ENCODE measurements at places on chromosomes 6 and 20. TPM values are rescaled to one million over a fixed set of nuclear protein-coding genes. Genes with fewer than 3 reads are reported as not detected.

XKR7 gene
- total RNA-seq = not detected

DNA sequence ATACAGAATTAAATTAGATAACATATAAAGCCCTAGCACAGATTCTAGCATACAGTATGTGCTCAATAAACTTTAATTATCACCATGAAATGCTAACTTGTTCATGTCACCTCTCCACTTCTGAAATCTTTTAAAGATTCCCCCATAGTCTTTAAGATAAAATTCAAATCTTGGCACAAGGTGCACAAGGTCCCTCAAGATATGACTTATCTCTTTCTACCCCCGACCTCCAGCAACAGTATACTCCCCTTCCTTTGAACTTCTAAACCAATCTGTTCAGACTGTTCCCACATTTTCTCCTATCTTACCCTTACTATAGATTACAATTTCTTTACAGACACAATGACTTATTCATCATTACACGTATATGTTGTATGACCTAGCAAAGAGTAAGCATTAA is 29.0 kb downstream of the SEC63 start:
- peaks cover 11% of the 10 kb centered on the region for H3K36me3 ChIP-seq
- H3K27ac ChIP-seq = no peak overlapping the region
- no peak for DNase-seq
- H3K4me1 ChIP-seq = peaks cover 18% of the 10 kb centered on the region
- H3K27me3 ChIP-seq = no peaks in the 10 kb centered on the region
- H3K4me3 ChIP-seq = no peak overlapping the region

GLP1R gene
- not detected for total RNA-seq

DNA sequence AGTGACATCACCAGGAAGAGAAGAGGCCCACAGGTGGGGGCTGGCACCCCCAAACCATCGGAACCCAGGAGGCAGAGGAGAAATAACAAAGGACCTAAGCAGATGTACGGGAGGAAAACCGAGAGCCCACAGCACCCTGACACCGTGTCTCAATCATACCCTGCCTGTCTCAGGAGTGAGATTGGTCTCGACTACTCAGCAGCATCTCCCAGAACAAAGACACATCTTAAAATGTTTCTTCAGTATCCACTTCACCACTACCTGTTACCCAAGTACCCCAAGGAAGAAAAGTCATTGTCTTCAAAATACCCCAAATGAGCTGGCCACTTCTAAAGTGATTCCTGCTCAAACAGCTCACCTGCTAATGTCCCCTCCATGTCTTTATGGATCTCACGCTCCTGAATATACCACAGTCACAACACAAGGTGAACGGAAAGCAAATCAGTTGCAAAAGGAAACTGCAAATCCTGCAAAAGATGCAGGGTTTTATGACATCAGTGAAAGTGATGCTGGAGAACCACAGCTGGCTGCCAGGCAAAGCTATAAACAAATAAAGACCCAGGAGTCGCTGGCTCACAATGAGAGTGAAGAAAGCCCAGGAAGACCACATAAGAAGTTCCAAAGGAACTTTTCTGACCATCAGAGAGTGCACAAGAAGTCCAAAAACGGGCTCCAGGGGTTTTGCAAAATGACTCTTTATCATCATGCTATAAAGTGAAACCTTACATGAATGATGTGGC is 44.1 kb downstream of the PREX1 start:
- peak; percentile 20 for DNase-seq
- peaks cover 6% of the 10 kb centered on the region for H3K36me3 ChIP-seq
- H3K4me1 ChIP-seq = peaks cover 17% of the 10 kb centered on the region
- no peak overlapping the region for H3K27ac ChIP-seq
- H3K4me3 ChIP-seq = no peak overlapping the region

- H3K4me3 ChIP-seq = no peak overlapping the region
- peaks cover 11% of the 10 kb centered on the region for H3K4me1 ChIP-seq
- peaks cover 34% of the 10 kb centered on the region for H3K36me3 ChIP-seq
- H3K27ac ChIP-seq = no peak overlapping the region
- no peak for DNase-seq
These were observed 31.2 kb downstream of the TPX2 start for GRCh38 chr20:31770243-31770642.

- H3K27ac ChIP-seq = peak overlapping the region; percentile 94
- H3K27me3 ChIP-seq = no peaks in the 10 kb centered on the region
- peaks cover 2% of the 10 kb centered on the region for H3K36me3 ChIP-seq
These were observed 470.5 kb upstream of the JAG1 start for GRCh38 chr20:11144114-11144950.

APOBEC2 gene
- not detected for total RNA-seq

GRCh38 chr20:49562311-49563014 is 5.5 kb downstream of the PTGIS start:
- H3K27ac ChIP-seq = peak overlapping the region; percentile 93
- peaks cover 89% of the 10 kb centered on the region for H3K4me1 ChIP-seq
- DNase-seq = peak; percentile 94
- H3K36me3 ChIP-seq = peaks cover 10% of the 10 kb centered on the region
- H3K4me3 ChIP-seq = peak overlapping the region; percentile 53

TINAG gene
- not detected for total RNA-seq

- peaks cover 50% of the 10 kb centered on the region for H3K27me3 ChIP-seq
- no peaks in the 10 kb centered on the region for H3K4me1 ChIP-seq
- DNase-seq = no peak
- no peaks in the 10 kb centered on the region for H3K36me3 ChIP-seq
These were observed 430.3 kb upstream of the SULF2 start for GRCh38 chr20:48215536-48215935.

KIF13A gene
- 49.7 TPM for total RNA-seq

GRCh38 chr6:34147906-34148630 is 2.2 kb upstream of the GRM4 start:
- no peak overlapping the region for H3K4me3 ChIP-seq
- H3K27ac ChIP-seq = no peak overlapping the region
- H3K27me3 ChIP-seq = peaks cover 30% of the 10 kb centered on the region
- peak; percentile 42 for DNase-seq
- peaks cover 11% of the 10 kb centered on the region for H3K4me1 ChIP-seq
- no peaks in the 10 kb centered on the region for H3K36me3 ChIP-seq

ATRN gene
- total RNA-seq = 52.8 TPM

DNA sequence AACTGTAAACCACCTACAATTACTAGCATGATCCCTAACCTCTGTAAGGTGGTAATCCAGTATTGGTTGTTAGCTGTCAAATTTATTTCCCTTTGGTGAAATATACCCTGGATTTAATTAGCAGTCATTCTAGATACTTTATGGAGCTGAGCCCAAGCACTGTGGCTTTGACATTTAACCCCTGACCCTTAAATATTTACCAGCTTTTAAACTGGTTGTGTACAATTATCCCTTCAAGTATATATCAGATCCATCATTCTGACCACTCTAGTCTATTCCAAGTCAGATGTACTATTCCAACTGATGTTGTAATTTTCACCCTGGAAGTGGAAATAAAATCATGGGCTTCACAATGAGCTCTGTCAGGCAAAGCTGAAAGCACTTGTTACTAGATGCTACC is 229.6 kb downstream of the FOXC1 start:
- DNase-seq = no peak
- H3K4me3 ChIP-seq = no peak overlapping the region
- H3K27ac ChIP-seq = peak overlapping the region; percentile 50
- peaks cover 44% of the 10 kb centered on the region for H3K4me1 ChIP-seq
- no peaks in the 10 kb centered on the region for H3K27me3 ChIP-seq
- no peaks in the 10 kb centered on the region for H3K36me3 ChIP-seq

- no peak overlapping the region for H3K27ac ChIP-seq
- H3K27me3 ChIP-seq = no peaks in the 10 kb centered on the region
- no peaks in the 10 kb centered on the region for H3K4me1 ChIP-seq
- H3K36me3 ChIP-seq = no peaks in the 10 kb centered on the region
- DNase-seq = no peak
These were observed 45.9 kb upstream of the XRN2 start for GRCh38 chr20:21257192-21257591.

- peaks cover 11% of the 10 kb centered on the region for H3K36me3 ChIP-seq
- no peak overlapping the region for H3K4me3 ChIP-seq
- no peak overlapping the region for H3K27ac ChIP-seq
- DNase-seq = no peak
- H3K27me3 ChIP-seq = no peaks in the 10 kb centered on the region
These were observed 8.3 kb downstream of the CEP250 start for GRCh38 chr20:35463455-35464300.

GRCh38 chr6:107540465-107540857 is 50.5 kb downstream of the SOBP start:
- H3K27ac ChIP-seq = peak overlapping the region; percentile 74
- H3K4me3 ChIP-seq = no peak overlapping the region
- peaks cover 4% of the 10 kb centered on the region for H3K36me3 ChIP-seq
- H3K4me1 ChIP-seq = peaks cover 27% of the 10 kb centered on the region

GRCh38 chr6:33721508-33721907 is 10.0 kb upstream of the UQCC2 start:
- H3K4me3 ChIP-seq = no peak overlapping the region
- peaks cover 2% of the 10 kb centered on the region for H3K27me3 ChIP-seq
- H3K4me1 ChIP-seq = peaks cover 11% of the 10 kb centered on the region
- no peak for DNase-seq
- H3K27ac ChIP-seq = no peak overlapping the region

GRCh38 chr6:7532232-7532631 is 9.2 kb upstream of the DSP start:
- peaks cover 90% of the 10 kb centered on the region for H3K4me1 ChIP-seq
- no peaks in the 10 kb centered on the region for H3K36me3 ChIP-seq
- no peaks in the 10 kb centered on the region for H3K27me3 ChIP-seq
- H3K4me3 ChIP-seq = no peak overlapping the region

GHRH gene
- total RNA-seq = not detected

GRCh38 chr20:44117296-44118184 is 69.4 kb downstream of the JPH2 start:
- peaks cover 18% of the 10 kb centered on the region for H3K36me3 ChIP-seq
- no peak for DNase-seq
- H3K4me1 ChIP-seq = peaks cover 29% of the 10 kb centered on the region
- no peak overlapping the region for H3K4me3 ChIP-seq

All from chondrocyte (in vitro differentiated cells).